ENCODE measurements at places on chromosomes 16 and 17. TPM values are rescaled to one million over a fixed set of nuclear protein-coding genes. Genes with fewer than 3 reads are reported as not detected.

- DNase-seq: no peak
Measured at GRCh38 chr16:56532714-56533113, 12.9 kb upstream of the BBS2 start.

- DNase-seq: no peak
Measured at GRCh38 chr17:6576038-6576785, 19.9 kb upstream of the PITPNM3 start.

DNA sequence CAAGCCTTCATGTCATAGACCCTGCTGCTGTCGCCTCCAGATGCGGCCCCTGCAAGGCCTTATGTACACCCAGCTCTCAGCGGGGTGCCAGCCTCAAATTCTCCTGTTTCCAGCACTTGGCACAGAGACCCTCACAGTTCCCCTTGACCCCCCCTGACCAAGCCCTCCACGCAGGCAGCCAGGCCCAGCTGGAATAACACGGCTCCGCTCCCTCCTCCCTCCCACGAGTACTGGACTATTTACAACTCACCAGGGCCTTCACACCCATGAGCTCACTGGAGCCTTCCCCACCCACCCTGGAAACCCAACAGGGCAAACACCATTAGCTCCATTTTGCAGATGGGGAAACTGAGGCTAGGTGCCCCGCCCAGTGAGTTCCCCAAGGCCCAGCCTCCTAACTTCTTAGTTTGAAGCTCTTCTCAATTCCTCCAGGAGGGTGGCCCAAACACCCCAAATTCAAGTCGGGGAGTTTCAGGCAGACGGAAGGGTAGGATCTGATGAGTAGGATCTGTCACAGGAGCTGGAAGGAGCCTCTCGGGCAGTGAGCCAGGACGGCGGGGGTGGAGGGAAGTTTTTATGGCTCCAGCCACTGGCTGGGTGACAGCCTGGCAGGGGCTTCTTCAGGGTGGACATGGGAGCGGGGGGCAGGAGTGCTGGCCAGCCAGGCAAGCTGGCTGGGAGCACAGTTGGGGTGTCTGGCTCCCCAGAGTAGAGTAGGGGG lies 17.5 kb upstream of the DLX4 start:
- no peak for DNase-seq

DNA sequence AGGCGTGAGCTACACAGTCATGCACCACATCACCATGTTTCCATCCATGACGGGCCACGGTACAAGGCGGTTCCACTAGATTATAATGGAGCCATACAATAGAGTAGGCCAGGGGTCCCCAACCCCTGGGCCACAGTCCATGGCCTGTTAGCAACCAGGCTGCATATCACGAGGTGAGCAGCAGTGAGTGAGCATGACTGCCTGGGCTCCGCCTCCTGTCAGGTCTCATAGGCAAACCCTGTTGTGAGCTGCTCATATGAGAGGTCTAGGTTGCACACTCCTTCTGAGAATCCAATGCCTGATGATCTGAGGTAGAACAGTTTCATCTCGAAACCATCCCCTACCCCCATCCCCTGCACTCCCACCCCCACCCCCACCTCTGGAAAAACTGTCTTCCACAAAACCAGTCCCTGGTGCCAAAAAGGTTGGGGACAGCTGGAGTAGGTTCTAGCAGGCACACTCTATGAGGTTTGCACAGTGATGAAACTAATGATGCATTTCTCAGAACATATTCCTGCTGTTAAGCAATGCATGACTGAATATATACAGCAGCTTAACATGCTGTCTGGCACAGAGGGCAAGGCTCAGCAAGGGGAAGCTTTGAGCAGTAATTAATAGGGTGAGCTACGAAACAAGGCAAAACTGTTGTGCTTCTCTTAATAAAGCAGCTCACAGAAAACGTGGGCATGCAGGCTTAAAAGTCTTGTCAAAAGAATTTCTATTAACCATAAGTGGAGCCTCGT lies 108.0 kb downstream of the VPS53 start:
- DNase-seq: no peak

- DNase-seq: no peak
Measured at GRCh38 chr16:35174016-35174415, 1714.6 kb downstream of the TP53TG3F start.

GRCh38 chr16:78100112-78100467 lies 636 bp downstream of the WWOX start:
- DNase-seq: no peak

DNA sequence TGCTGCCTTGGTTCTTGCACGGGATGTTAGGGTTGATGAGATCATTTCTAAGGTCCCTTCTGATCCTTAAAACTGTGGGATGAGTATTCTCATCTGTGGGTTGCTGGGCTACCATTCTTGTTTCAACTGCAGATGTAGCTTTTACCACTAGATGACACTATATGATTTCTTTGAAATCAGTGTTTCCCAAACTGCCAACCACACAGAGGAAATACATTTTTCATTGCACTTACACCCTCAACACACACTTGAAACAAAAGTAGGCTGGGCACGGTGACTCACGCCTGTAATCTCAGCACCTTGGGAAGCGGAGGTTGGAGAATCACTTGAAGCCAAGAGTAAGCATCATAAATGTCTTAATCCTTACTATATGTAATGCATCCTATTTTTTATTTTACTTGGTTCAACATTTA lies 15.3 kb downstream of the LCMT1 start:
- DNase-seq: no peak

- DNase-seq: no peak
Measured at GRCh38 chr17:66397486-66397885, 95.1 kb downstream of the PRKCA start.

- no peak for DNase-seq
Measured at GRCh38 chr16:81647527-81647926, 131.6 kb upstream of the PLCG2 start.

GRCh38 chr17:44794851-44795413 lies 35.2 kb downstream of the GJC1 start:
- no peak for DNase-seq

- no peak for DNase-seq
Measured at GRCh38 chr16:54506741-54507500, 220.3 kb upstream of the IRX3 start.

GRCh38 chr16:4172070-4172469 lies 55.8 kb upstream of the ADCY9 start:
- no peak for DNase-seq

Gene TM4SF5
- 0.44 TPM for total RNA-seq

Gene PHB1
- total RNA-seq: 168 TPM

Gene ELOB
- 207 TPM for total RNA-seq

Data from progenitor cell of endocrine pancreas (in vitro differentiated cells).